Stimulated activated CD8-positive, alpha-beta memory T cell treated with anti-CD3 and anti-CD28 coated beads, Interleukin-4, amount 100 ng/mL, for 4 hours (primary cell): ENCODE measurements at places on chromosomes 7 and 10.

DNA sequence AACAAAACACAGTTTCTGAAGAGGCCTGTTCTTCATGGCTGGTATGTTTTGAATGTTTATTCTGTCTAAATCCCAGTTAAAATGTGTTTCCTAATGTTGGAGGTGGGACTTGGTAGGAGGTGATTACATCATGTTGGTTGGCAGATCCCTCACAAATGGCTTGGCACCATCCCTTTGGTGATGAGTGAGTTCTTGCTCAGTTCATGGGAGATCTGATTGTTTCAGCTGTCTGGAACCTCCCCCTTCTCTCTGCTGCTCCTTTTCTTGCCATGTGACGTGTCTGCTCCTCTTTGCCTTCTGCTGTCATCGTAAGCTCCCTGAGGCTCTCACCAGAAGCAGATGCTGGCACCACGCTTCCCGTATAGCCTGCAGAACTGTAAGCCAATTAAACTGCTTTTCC lies 383.6 kb upstream of the TPK1 start:
- DNase-seq, result no peak

GRCh38 chr10:118253397-118253796 lies 88.7 kb downstream of the FAM204A start:
- DNase-seq, result no peak

- no peak for DNase-seq
These were observed 23.3 kb upstream of the AGBL3 start for GRCh38 chr7:134963036-134963435.

- no peak for DNase-seq
These were observed 71.8 kb upstream of the DNAJB6 start for GRCh38 chr7:157265051-157265450.
